Glomerular endothelial cell (primary cell): ENCODE measurements at places on chromosomes 12 and 14. TPM values are rescaled to one million over a fixed set of nuclear protein-coding genes. Genes with fewer than 3 reads are reported as not detected.

GRCh38 chr14:61125867-61126572, 145.0 kb downstream of the SLC38A6 start:
- DNase-seq, result no peak

DNA sequence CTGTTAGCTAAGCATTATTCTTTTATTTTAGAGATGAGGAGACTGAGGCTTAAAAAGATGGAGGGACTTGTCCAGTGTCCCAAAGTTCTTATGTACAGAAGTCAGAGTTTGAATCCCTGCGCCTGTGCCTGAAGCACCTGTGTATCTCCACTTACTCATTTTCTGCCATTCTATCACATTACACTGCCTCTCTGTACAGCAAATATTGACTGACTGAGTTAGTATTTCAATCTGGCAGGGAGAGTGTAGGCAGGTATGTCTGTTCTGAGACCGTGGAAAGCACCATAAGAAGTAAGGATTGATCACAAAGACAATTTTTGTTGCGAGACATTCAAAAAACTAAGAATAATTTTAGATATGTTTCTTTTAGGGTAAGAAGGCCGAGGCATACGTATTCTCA, 162.7 kb downstream of the KITLG start:
- DNase-seq, result no peak

DNA sequence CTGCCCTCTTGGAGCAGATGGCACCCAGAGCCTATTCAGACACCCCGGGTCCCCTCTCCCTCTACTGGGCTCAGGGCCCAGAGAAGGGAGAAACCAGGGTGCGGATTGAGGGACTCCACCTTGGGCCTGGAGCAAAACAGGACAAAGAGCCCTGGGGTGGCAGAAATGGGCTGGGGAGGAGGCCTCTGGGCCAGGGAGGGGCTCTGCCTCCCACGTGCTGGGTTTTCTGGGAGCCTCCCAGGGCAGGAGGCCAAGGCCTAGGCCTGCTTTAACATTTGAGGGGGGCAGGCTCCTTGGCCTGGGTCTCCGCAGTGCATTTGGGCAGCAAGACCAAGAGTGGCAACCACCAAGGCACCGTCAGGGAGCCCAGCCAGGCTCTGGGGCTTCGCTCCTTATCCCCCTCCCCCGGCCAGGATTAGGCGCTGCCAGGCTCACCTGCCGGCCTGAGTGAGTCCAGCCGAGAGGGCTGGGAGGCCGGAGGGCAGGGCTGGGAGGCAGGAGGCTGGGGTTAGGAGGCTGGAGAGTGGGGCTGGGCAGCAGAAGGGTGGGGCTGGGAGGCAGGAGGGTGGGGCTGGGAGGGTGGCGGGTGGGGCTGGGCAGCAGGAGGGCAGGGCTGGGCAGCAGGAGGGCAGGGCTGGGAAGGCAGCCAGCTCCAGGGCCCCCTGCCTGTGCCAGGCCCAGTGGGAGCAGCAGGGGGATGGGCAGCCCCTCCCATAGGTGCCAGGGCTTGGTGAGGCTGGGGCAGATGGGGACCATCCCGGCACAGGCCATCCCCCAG, 101.8 kb upstream of the EIF5 start:
- DNase-seq, result no peak

DNA sequence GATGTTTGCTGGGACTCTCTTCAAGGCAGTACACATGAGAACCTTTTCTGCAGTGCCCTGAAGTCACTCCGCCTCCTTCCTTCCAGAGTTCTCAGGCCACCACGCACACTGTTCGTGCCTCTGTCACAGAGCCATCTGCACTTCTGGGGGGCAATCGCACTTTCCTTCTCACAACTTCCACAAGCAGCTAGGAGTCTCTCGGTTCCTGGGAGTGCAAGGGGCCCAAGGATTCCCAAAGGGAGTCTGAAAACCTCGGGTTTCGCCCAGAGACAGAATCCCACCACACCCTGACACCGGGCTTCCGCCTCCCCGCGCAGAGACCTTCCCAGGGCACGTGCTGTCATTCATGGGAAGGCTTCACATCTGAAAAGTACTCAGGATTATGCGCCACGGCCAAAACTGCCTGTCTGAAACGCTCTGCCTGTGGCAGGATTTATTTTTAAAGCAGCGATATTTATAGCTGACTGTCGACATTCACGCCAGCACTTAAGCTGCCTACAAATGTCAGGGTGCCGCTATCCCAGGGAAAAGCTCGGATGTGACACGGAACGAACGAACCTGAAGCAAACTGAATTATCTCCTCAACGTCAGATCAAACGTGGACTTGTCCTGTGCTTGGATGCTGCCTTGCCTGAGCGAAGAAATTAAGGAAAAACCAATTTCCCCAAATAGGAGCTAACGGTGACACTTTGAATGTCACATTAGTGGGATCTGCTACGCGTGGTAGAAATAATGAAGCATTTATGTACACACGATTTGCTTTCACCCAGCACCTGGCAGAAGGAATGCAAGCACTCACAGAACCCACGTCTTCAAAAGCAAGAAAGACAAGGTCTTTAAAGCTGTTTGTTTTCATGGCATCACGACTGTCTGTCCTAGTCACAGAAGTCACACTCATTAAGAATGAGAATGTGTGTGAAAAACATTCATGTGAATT, 154.0 kb downstream of the PIWIL1 start:
- no peak for DNase-seq

DNA sequence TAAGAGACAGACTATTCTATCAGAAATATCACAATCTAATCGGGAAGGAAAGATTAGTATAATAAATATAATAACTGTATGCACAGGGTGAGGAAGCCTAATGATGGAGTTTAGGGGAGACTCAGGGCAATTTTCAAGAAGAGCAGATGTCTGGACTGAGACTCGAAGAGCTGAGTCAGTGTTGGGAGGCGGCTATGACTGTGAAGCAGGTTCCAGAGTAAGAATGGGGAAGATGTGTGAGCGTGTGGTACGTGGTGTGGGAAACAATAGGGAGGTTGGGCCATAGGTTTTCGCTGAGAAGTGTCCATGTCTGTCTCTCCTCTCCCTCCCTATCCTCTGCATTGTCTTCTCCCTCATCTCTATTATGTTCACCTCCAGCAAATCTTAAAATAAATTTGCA, 85.6 kb downstream of the LMO3 start:
- no peak for DNase-seq

GRCh38 chr12:45411626-45412025, 195.7 kb downstream of the ANO6 start:
- DNase-seq, result no peak

- DNase-seq, result no peak
Observed at GRCh38 chr14:89628521-89628920, 211.5 kb upstream of the FOXN3 start.

DNA sequence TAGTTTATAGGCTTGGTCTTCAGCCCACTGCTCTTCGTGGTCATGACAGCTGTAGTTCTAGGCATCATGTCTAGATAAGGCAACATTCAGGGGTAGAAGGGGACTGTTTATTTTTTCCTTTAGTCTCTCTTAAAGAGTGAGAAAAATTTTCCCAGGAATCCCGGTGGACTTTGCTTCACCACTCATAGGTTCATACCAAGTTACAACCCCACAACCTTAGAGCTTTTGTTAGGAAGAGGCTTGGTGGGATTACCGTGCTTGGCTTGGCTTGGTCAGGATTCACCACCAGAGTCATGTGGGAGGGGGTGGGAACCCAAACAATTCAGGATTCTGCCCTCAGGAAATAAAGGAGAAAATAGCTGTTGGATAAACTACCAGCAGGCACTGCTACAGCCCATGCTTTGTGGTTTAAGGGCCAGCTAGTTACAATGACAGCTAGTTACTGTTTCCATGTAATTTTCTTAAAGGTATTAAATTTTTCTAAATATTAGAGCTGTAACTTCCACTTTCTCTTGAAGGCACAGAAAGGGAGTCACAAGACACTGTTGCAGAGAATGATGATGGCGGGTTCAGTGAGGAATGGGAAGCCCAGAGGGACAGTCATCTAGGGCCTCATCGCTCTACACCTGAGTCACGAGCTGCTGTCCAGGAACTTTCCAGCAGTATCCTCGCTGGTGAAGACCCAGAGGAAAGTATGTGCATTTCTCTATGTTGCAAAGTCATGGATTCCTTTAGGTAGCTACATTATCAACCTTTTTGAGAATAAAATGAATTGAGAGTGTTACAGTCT, 25.9 kb upstream of the PAPLN start:
- DNase-seq, result no peak

DNA sequence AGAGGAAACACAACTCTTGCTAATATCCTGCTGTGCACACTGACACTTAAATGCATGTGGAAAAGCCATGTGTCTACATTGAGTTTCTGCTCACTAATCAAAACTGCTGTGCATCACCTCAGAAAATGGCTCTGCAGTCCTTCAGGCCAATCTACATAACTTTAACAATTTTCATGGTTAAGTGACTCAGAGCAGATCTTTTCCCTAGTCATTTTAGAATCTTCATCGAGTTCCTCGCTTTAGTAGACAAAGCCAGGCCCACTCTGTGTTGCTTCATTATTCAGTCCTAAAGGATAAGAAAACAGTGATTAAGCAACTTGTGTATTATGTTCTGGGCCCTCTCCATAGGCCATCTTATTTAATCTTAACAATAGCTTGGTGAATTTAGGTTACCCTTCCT, 250.0 kb downstream of the KCNC2 start:
- DNase-seq, result no peak

DNA sequence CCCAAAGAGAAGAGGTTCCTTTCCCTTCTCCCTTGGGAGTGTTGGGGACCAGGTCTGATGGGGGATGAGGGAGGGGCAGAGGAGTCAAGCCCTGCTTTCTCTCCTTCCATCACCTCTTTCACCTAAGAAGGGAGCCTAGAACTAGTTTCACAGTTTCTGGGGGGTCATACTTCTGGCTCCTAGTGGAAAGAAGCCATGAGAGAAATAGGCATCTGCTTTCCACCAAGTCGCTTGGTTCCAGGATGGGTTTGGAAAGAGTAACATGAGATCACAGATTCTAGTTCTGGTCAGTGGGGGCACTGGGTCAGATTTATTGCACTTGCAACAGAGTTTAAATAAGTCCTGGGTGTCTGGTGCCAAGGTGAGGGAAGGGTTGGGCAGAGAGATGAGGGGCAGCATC, 10.5 kb upstream of the ZNF385A start:
- no peak for DNase-seq

GRCh38 chr12:51921017-51921725, 13.9 kb downstream of the ACVRL1 start:
- DNase-seq, result no peak

DNA sequence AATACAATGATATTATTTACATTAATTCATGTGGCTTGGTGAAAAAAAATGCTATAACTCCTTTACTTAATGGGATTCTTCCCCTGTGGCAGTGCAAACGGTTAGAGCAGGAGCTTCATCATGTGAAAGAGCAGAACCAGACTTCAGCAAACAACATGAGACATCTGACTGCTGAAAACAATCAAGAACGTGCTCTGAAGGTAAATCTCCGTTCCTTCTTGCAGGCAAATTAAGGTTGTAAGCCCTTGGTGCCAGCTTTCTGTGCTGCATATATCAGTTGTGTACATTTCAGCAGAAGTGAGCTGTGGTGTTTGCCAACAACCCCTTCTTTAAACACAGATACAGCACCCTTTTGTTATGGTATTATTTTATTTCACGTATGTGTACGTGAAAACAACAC, 171.7 kb downstream of the MIPOL1 start:
- DNase-seq, result no peak

DNA sequence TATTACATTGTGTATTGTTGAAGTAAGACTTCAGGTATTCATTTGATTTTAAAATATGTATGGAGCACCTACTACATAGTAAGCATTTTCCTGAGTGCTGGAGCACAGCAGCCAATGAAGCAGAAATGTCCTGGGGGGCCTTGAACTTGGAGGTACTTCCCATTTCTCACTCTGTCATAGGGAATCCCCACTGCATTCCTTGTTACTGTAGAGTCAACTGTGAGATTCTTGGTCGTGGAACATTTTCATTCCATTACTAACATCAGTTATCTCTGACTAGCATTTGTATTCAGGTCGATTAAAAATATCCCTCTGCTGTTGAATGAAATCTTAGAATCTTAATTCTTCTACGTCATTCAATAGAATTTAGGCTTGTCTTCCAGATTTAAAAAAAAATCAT, 66.7 kb downstream of the PDE3A start:
- DNase-seq, result no peak

Gene FAM234B
- 5.6 and 6.8 TPM in 2 replicates for total RNA-seq

Gene METAP2
- 53.0 and 66.3 TPM in 2 replicates for total RNA-seq

Gene ESRRB
- not detected in 2 replicates for total RNA-seq

Gene TMBIM4
- total RNA-seq, result 99.6 and 112 TPM in 2 replicates

Gene SOAT2
- not detected in 2 replicates for total RNA-seq
